ENCODE measurements at places on chromosomes 7 and 10.

- DNase-seq = no peak
These were observed 18.8 kb downstream of the VIPR2 start for GRCh38 chr7:159125955-159126270.

DNA sequence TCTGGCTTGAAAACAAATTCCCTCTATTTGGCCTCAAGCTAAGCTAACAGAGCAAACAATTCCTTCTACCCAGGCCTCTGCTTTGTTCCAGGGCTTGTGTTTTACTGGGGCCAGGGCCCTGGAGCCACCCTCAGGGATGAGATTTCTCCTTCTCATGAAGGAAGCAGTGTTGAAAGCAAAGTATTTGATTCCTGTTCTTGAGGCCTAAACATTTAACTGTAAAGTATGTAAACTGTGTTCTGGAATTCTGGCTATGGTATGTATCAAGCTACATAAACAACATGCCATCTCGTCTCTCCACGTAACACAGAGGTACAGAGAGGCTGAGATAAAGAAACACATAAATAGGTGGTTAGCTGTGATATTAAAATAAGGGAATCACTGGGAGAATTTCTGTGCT lies 81.8 kb downstream of the HERPUD2 start:
- no peak for DNase-seq

DNA sequence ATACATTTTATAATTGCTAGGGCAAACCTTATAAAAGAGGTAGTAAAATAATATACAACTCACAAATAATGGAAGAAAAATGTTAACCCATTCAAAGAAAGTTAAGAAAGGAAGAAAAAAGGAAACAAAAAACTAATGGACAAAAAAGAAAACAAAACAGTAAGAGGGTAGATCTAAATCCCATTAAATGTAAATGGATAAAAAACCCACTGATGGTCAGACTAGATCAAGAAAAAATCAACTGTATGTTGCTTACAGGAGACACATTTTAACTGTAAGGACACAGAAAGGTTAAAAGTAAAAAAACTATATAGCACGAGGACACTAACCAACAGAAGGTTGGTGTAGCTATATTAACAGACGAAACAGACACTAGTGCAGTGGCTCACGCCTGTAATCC lies 18.0 kb downstream of the FOXL3 start:
- DNase-seq = no peak

- DNase-seq = peak; percentile 51
These were observed 111.8 kb downstream of the TBXAS1 start for GRCh38 chr7:139940866-139941265.

DNA sequence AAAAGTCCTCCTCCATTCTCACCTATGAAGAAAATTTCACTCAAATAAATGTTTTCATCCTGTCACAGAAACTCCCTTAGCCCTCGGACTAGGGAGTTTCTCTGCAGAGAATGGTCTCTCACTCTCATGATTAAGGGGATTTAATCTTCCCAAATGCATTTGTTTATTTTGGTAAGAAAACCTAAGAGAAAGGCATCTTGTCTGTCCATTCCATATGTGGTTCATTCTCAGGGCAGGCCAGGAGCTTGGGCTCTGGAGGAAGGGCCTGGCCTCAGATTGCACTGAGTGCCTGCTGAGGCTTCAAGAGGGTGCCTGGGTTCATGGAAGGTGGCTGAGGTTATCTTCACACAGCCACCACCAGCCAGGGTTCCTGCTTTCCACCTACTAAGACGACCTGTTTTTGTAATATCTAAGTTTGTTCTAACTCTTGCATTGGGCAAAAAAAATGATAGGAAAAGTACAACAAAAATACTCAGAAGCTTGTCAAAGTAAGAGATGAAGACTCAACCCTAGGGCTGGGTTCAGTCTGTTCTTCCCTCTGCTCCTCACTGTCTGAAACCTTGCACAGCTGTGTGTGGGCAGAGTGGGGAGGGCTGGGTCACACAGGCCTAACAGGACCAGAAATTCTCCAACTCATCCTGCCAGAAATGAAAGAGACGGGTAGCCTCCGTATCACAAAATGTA lies 186.7 kb downstream of the CXCL12 start:
- no peak for DNase-seq

- no peak for DNase-seq
These were observed 96.8 kb downstream of the COL28A1 start for GRCh38 chr7:7438851-7439250.

- DNase-seq = peak; percentile 72
These were observed at the start of gene ARHGAP21 for GRCh38 chr10:24723788-24724380. Gene ARHGAP21 (minus strand): TSS chr10:24723887. CDS start chr10:24721899, 1,988 bp downstream.

DNA sequence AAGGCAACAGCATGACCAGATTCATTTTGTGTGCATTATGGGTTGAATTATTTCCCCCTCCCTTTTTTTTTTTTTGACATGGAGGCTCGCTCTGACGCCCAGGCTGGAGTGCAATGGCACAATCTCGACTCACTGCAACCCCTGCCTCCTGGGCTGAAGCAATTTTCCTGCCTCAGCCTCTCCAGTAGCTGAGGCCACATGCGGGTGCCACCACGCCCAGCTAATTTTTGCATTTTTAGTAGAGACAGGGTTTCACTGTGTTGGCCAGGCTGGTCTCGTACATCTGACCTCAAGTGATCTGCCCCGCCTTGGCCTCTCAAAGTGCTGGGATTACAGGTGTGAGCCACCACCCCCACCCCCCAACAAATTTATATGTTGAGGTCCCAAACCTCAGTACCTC lies 42.0 kb downstream of the ZNF783 start:
- no peak for DNase-seq

DNA sequence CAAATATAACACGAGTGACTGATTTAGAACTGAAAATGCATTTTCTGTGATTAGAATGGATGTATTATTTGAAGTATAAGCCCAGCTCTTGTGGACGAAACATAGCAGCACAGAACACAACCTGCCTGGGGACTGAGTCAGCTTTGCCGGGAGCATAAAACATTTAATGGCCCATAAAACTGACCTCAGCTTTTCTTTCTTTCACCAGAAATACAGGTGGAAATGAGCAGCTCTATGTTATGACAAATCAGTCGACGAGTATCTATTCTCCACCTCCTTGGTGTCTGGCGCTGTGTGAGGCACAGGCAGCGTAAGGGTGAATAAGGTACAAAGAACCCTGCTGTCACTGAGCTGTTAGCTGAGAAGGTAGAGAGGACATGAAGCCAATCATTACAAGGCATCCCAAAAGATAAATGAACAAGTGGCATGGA lies 471.6 kb upstream of the AKR1E2 start:
- no peak for DNase-seq

GRCh38 chr10:23692736-23693135 lies 253.9 kb downstream of the OTUD1 start:
- DNase-seq = no peak

DNA sequence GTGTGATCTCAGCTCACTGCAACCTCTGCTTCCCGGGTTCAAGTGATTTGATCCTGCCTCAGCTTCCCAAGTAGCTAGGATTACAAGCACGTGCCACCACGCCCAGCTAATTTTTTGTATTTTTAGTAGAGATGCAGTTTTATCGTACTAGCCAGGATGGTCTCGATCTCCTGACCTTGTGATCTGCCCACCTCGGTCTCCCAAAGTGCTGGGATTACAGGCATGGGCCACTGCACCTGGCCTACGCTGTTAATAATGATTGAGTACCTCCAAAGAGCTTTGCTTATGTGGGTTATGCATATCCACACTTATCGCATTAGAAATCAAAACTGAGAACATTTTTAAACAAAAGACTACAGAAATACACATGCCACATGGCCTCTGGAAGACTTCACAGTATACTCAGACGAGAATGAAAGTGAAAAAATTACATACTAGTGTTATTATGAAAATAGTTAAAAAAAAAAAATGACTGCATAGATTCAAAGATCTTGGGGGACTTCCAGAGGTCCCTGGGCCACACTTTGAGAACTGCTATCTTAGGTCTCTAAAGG lies 25.4 kb downstream of the RPP38 start:
- DNase-seq = no peak

DNA sequence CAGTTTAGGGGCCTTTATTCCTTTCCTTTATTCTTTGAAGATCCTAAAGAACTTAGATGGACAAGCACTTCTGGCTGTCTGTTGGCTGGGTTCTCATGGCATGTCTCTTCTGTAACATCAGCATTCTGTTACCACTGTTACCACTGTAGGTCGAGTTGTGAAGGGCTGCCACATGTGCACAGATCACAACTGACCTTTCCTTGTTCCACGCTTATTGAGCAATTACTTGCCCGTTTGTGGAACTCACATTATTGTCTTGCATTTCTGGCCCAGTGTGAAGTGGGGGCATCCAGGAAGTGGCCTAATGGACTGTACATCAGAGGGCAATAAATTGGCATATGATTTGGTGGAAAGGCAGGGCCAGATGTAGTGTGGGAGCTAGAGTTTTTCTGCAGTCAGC lies 23.7 kb downstream of the GBF1 start:
- DNase-seq = no peak

DNA sequence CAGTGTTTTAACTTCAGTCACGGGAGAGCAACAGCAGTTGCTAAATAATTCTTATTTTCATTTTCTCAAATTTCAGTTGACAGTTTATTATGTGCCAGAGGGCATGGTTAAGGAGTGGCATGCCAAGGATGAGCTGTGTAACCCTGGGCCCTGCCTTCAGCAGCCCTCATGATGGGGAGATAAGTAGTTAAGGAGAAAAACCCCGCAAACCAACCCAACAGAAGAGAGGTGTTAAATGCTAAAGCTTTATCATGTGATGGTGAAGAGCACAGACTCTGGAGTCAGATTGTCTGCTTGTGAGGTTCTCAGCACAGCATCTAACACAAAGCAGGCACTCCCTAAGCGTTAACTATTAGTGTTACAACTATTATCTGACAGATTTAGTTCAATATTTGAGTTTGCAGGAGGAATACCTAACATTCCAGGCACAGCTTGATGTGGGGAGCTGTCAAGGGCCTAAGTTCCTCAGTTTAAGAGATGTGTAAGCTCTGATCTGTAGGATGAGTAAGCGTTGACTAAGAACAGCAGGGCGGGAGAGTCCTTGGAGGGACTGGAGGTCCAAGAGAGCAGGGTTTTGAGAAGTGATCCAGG lies 29.6 kb downstream of the STAM start:
- peak; percentile 86 for DNase-seq

DNA sequence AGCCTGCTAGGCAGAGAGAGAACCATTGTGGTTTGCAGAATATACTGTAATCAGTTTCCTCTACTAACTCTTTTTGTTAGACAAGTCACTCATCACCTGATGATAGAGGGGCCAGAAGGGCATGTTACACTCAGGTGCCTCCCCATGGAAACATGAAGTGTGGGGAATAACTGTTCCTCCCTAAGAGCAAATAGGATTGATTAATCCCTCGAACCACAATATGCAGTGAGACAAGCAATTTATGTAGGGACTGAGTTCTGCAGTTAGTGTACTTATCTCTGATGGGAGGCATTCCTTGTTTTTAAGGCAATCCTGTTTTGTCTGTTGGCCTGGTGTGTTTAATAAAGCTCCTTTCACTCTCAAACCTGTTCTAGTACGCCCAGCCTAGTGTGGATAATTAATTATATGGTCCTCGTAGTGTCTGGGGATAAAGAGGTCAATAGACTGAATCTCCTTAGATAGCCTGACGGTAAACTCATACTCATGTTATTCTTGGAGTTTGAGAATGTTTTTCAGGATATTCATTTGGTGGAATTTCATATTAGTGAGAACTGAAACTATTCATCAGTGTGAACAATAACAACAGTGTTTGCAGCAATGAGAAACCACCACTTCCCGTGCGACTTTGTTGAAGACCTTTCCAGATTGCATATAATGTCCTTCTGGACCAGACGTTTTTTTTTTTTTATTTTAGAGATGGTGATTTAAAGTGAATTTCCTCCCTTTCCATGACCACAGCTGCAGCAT lies 344.8 kb upstream of the FZD8 start:
- DNase-seq = no peak

GRCh38 chr7:1053002-1053411 lies 8.7 kb downstream of the GPR146 start:
- DNase-seq = no peak

- DNase-seq = no peak
These were observed 1163.2 kb upstream of the SORCS1 start for GRCh38 chr10:108327706-108328105.

DNA sequence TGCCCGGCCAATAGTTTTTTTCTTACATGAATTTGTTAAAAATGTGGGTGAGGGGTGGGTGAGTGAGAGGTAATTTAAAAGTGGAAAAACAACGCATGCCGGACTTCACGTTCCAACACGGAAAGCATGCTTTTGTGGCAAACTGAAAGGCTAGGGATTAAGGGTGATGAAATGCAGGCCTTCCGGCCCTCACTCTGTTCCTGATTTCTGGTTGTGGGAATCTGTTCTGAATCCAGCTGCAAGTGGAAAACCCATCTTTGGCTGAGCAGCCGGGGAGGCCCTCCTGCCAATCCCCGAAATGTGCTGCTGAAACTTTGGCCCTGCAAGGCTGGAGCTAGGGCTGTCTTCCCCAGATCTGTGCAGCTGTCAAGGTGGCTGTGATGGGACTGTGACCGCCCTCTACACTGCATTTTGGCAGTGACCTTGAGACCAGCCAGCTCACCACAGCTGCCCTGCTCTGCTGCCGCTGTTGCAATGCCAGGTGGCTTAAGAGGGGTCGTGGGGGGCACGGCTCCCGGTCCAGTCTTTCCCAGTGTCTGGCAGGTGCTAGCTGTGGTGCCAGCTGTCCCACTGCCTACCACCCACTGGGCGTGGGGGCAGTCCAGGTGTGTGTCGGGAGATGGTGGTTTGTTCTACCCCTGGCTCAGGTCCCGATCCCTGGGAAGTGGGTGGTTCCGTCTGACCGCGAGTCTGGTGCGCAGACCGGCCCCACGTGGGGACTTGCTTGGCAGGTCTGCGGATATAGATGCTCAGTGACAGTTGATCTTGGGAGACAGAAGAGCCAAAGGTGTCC lies 39.0 kb downstream of the TET1 start:
- no peak for DNase-seq

- DNase-seq = no peak
These were observed 96.8 kb upstream of the PHYHIPL start for GRCh38 chr10:59079386-59080226.

- DNase-seq = peak; percentile 16
These were observed 54.6 kb downstream of the EEPD1 start for GRCh38 chr7:36207451-36208291.

All from hematopoietic multipotent progenitor cell treated with erythropoietin and hydrocortisone succinate and interleukin-3 and kit ligand, for 8 days (in vitro differentiated cells).